ENCODE measurements at places on chromosomes 13 and 19.

DNA sequence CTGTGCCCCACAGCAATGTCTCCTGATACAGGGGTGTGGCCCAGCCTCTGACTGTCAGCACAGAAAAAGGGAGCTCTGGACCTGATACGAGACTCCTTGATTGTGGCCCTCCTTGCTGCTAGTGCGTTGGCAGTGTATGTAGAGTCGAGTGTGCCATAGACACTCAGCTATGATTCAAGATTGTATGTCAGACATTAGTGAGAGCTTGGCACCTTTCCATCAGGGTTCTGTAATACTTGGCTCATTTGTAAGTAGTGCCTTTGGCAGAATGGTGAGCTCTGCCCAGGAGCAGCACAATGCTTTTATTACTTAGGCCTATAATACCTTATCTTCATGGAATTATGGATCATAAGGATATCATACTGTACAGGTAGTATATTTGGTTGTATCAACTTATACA, 83.4 kb downstream of the ATP8A2 start:
- no peak for DNase-seq

DNA sequence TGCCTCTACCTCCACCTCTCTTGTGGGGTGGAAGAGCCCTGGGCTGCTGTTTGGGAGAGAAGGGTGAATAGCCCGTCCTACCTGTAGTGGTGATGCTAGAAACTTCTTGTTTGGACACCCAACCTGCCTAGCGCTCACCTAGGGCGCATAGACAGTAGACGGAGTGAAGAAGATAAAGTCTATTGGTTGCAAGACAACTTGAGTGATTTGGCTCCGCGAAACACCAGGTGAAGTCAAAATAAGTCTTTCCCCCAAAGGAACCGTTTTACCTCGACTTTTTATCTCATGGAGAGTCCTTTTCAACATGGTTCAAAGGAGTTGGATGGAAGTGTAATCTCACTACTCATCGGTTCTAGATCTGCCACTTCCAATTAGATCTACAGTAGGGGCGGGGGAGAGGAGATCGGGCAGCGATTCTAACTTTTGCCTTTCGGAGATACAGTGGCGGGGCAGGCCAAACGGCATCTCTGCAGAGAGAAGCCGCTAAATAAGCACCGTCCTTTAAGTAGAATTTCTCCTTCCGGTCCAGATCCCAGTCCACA, 694 bp upstream of the ZIC5 start:
- DNase-seq: no peak

DNA sequence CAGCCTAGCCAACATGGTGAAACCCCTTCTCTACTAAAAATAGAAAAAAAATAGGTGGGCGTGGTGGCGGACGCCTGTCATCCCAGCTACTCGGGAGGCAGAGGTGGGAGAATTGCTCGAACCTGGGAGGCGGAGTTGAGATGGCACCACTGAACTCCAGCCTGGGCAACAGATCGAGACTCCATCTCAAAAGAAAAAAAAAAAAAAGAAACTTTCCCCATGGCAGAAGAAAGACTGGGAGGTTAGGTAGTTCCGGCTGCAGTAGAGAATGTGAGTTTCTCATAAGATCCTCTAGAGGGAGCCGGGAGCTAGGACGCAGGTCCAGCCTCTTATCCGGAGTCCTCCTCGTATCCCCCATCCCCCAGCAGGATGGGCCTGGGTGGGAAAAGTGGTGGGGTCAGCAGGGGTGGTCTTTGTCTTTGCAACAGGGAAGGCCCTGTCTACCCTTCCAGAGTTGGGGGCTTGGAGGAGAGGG, 13.2 kb upstream of the CREB3L3 start:
- DNase-seq: peak; percentile 59

DNA sequence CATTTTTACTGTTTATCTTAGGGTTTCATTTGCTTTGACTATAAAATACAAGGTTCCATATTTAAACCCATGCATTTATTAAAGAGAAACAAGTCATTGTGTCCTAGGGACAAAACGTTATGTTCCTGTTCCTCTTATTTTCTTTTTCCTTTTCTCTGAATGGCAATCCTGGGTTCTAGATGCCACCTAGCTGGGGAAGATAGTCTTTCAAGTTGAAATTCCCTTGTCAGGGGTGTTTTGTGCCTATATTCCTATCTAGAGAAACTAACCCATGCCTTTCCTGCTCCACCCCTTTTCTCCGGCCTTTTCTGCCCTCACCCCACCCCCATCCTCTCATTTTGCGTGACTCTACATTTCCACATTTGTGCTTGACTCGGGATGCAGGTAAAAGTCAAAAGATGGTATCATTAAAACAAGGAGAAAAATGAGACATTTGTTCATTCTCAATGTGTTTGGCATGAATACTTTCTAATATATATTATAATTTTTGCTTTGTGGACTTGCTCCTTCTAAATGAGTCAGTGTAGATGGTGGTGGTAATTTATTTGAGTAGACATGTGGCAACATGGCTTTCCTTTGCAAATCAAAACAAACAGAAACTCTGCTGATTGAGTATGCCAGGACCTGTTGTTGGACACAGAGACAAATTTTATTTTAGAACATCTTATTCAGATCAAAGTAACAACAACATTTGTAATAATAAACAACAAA, 26.8 kb upstream of the STARD13 start:
- peak; percentile 65 for DNase-seq

GRCh38 chr13:20114066-20114610, 46.7 kb downstream of the GJA3 start:
- no peak for DNase-seq

DNA sequence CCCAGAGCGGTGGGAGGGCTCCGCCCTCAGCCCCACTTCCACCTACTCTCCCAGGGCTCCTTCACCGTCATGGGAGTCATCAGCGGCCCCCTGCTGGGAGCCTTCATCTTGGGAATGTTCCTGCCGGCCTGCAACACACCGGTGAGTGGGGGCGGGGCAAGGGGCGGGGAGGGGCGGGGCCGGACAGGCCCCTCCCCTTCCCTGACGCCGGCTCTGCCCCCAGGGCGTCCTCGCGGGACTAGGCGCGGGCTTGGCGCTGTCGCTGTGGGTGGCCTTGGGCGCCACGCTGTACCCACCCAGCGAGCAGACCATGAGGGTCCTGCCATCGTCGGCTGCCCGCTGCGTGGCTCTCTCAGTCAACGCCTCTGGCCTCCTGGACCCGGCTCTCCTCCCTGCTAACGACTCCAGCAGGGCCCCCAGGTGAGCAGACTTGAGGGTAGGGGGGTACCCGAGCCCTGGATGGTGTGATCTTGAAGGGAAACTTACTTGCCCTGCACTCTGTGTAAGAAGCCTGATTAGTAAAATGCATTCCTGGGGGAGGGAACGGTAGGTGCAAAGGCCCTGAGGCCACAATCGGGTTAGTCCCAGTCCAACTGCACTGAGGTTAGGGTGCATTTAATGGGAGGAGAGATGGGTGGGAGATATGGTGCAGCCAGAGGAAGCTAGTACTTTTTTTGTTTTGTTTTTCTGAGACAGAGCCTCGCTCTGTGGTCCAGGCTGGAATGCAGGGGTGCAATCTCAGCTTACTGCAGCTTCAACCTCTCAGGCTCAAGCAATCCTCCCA, 12.1 kb downstream of the SLC5A5 start:
- DNase-seq: no peak

DNA sequence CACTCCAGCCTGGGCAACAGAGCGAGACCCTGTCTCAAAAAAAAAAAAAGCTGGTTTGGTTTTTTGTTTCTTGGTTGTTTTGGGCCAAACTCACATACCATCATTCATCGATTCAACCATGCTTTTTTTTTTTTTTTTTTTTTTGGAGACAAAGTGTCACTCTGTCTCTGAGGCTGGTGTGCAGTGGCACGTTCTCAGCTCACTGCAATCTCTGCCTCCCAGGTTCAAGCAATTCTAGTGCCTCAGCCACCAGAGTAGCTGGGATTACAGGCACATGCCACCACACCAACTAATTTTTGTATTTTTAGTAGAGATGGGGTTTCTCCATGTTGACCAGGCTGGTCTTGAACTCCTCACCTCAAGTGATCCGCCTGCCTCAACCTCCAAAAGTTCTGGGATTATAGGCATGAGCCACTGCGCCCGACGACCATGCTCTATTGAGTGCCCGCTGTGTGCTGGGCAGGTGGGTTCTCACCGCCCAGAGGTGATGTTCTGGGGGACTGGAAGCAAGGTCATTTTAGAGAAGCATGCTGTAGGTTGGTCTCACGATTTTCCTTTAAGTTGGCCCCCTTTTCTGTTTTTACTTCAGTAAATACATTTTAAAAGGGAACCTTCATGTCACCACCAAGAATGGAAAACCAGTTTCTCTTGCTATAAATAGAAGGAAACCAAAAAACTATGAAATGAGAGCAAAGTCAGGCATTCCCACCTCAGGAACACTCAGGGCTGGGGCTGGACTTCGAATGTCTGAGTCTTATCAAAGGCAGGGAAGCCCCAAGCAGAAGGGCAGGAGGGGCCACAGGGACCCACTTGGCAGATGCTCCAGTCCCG, 8.3 kb upstream of the JUND start:
- DNase-seq: no peak

DNA sequence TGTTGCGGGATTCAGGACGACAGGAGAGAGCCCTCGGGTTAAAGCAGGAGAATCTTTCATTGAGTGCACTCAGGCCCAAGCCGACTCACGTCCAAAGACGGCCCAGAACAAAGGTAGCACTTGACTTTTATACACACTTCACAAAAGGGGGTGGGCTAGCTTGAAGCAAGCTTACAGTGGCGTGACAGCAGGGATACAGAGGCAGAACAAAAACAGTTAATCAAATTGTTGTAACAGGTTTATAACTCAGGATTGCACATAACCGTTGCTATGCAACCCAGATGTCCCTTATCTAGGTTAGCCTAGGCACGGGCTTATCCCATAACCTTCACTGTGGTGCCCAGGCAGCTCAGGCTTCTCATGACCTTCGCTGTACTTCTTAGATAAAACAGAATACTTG, 2.0 kb downstream of the MED25 start:
- no peak for DNase-seq

DNA sequence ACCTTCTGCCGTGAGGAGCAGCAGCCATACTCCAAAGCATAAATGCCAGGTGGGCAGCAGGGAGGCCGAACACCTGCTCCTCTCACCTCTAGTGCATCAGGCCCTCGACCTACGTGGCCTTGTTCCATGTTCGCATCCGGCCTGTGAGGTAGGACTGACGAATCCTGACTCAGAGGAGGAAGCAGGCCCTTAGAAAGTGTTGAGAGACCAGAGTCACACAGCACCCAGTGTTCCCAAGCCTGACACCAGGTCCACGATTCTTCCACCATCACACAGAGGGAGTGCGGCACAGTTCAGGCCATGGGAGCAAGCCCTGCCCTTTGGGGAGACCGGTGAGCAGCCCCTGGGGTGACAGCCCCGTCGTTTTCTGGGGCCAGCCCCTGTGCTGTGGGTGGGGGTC, 14.7 kb downstream of the ATP12A start:
- DNase-seq: peak; percentile 45

DNA sequence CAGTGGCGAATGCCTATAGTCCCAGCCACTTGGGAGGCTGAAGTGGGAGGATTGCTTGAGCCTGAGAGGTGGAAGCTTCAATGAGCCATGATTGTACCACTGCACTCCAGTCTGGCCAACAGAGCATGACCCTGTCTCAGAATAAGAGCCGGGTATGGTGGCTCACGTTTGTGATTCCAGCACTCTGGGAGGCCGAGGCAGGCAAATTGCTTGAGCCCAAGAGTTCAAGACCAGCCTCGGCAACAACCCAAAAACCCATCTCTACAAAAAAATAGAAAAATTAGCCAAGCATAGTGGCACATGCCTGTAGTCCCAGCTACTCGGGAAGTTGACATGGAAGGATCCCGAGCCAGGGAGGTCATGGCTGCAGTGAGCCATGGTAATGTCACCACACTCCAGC, 5.3 kb upstream of the NECTIN2 start:
- DNase-seq: no peak

- DNase-seq: no peak
Observed at GRCh38 chr13:108669381-108669780, 40.0 kb downstream of the MYO16 start.

DNA sequence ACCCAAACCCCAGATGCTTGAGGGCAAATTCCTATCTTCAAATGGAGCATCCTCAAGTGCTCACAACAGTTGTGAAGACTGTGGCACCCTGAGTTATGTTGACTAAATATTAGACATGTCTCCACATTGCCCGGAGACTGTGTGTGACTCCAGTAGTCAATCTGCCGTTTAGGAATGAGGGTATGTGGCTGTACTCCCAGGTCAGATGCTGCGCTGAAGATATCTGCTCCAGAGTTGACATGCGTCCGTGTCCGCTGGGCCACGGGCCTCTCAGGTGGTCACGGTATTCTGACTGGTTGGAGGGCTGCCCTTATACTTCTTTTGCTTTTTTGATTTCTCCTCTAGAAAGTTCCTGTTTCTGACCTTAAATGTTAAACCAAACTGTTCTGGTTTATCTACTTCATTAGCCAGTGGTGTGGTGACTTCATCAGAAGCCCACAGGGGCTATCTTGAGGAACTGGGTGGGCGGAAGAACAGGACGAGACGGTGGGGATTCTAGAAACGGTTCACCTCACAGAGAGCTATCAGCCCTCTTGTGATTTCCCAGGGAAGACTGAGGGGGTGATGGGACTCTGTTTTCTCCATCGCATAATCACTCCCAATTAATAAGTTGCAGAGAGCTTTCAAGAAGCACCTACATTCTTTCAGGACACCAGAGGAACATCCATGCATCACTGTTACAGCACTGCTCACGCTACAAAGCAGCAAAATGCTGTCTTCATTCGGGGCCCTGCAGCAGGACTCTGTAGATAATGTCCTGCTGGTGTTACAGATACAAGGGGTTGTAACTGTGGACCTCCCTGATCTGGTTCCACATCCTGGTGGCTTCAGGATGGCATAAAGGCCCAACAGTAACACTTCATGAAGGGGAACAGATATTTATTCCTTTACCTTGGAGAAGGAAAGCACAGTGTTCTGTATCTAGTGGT, 1.3 kb upstream of the LCP1 start:
- DNase-seq: no peak

DNA sequence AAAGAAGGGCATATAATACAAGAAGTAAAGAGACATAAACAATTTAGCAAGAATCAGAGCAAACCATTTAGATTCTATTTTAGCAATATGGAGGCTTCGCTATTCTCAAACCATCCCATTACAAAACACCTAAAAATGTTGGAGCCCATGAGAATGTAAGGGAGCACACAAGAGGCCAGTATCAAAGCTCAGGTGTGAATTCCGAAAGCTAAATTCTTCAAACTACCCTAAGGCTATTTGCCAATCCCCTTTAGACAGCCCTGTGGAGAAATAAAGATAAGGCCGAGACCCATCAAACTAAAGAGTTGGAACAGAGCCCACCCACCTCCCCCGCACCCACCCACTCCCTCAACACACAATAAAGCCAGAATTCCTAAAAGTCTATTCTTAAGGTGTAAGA, 210.8 kb upstream of the MAB21L1 start:
- no peak for DNase-seq

GRCh38 chr19:592101-592500, 2.4 kb downstream of the HCN2 start:
- no peak for DNase-seq

GRCh38 chr13:74103970-74104555, 30.1 kb downstream of the KLF12 start:
- DNase-seq: no peak

- no peak for DNase-seq
Observed at GRCh38 chr13:50457415-50458393, 385.8 kb downstream of the DLEU7 start.

- no peak for DNase-seq
Observed at GRCh38 chr13:99367106-99367616, 60.0 kb upstream of the GPR183 start.

All from HT1080 (cell line).